ENCODE measurements at places on chromosomes 11 and 22. TPM values are rescaled to one million over a fixed set of nuclear protein-coding genes. Genes with fewer than 3 reads are reported as not detected.

DNA sequence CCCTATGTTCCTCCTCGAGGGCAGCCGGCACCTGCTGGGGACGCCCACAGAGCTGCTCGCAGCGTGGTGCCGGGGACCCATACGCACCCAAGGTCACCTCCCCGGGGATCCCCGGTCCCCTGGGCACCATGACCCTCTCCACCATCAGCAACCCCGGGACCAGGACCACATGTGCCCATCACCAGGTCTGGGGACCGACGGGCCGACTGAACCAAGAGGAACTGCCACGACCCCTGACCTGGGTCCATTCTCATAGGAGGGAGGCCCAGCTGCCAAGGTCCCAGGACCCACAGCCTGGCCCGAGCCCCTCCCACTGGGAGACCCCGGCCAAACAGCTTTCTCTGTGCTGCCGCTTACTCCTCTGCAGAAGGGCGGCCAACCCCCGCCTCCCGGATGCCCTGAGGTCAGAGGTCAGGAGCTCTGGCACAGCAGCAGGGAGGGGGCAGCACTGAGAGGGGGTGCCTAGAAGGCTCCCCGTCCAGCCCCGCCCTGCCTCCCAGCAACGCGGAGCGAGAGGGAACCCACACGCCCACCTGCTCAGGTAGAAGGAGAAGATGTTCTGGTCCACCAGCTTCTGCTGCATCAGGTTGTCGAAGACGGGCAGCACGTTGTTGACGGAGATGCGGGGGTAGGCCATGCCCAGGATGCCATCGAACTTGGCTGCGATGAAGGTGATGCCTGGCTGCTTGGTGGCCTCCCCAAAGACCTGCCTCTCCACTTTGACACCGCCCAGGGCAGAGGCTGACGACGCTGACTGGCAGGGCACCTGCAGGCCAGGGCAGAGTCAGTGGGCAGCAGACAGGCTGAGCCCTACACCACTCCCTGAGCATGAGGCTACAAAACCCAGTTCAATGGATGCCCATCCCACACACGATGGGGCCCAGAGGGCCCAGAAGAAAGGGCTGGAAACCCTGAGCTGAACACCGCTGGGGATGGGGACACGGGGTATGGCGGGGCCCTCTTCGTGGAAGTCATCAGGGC, 6.6 kb downstream of the CTSD start:
- no peak for DNase-seq
- peaks cover 3% of the 10 kb centered on the region for H3K36me3 ChIP-seq
- H3K4me1 ChIP-seq, result peaks cover 58% of the 10 kb centered on the region
- H3K4me3 ChIP-seq, result peak overlapping the region; percentile 26
- H3K27me3 ChIP-seq, result no peaks in the 10 kb centered on the region
- H3K27ac ChIP-seq, result peak overlapping the region; percentile 77

GRCh38 chr11:86954269-86955110, 705 bp downstream of the FZD4 start:
- peak overlapping the region; percentile 78 for H3K4me3 ChIP-seq
- peak overlapping the region; percentile 76 for H3K27ac ChIP-seq
- DNase-seq, result no peak
- H3K36me3 ChIP-seq, result no peaks in the 10 kb centered on the region
- H3K4me1 ChIP-seq, result peaks cover 9% of the 10 kb centered on the region
- no peaks in the 10 kb centered on the region for H3K27me3 ChIP-seq

DNA sequence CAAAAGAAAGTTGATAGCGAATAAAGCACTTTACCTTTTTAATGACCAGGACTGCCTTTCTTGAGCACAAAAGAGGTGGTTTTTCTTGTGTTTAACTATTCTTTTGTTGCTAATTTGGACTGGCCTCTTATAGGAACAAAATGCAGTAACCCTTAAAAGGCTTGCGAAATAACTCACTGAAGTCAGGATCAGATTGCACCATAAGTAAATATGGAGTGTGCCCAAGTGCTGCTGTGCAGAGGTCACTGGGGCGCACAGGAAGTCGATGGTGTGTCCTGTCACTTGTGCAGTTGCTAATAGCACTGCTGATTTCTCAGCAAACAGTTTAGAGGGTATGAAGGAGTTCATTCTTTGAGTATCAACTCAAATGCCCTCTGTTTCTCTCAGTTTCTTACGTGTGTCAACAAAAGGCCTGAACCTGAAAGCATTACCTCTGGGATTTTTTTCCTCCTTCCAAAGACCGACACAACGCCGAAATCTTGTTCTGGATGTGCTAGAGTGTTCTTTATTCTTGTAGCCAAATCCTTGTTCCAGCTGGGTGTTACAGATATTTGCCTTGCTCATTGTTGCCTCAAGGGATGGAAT, 71.3 kb downstream of the ATXN10 start:
- no peak overlapping the region for H3K27ac ChIP-seq
- no peak for DNase-seq
- H3K4me1 ChIP-seq, result no peaks in the 10 kb centered on the region
- no peaks in the 10 kb centered on the region for H3K27me3 ChIP-seq
- H3K36me3 ChIP-seq, result no peaks in the 10 kb centered on the region
- H3K4me3 ChIP-seq, result no peak overlapping the region

- no peaks in the 10 kb centered on the region for H3K36me3 ChIP-seq
- H3K4me1 ChIP-seq, result no peaks in the 10 kb centered on the region
- no peaks in the 10 kb centered on the region for H3K27me3 ChIP-seq
Measured at GRCh38 chr22:39617970-39618757, 47.6 kb downstream of the CACNA1I start.

- no peak overlapping the region for H3K27ac ChIP-seq
- no peaks in the 10 kb centered on the region for H3K4me1 ChIP-seq
Measured at GRCh38 chr11:131033151-131033651, 116.9 kb upstream of the SNX19 start.

DNA sequence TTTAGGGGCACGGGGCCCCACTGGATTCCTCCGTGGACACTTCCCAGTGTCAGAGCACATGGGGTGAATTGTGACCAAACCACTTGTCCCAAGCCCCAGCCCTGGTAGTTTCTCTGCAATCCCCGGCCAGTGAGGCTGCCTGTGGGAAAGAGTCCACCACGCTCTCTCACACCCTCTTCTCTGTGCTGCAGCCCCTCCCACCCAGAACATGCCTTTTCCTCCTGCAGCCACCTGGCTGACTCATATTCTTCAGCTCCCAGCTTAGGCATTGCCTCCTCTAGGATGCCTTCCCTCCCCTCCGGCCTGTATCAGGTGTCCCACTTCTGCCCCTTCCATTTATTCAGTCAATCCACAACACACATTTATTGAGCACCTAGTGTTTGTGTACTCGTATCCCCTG, 5.4 kb upstream of the RPS6KB2 start:
- H3K27ac ChIP-seq, result no peak overlapping the region
- no peak overlapping the region for H3K4me3 ChIP-seq
- H3K27me3 ChIP-seq, result no peaks in the 10 kb centered on the region

Gene HYLS1
- 2.8 TPM for total RNA-seq

Gene TRIM6
- total RNA-seq, result 3.3 TPM
